ENCODE measurements at places on chromosomes 7 and 10.
A peak's percentile ranks its signal among the peaks of the same experiment; 100 is the strongest.

- DNase-seq = no peak
Measured at GRCh38 chr10:10967581-10968256, 50.0 kb upstream of the CELF2 start.

- no peak for DNase-seq
Measured at GRCh38 chr7:74023092-74023536, 4.9 kb upstream of the ELN start.

DNA sequence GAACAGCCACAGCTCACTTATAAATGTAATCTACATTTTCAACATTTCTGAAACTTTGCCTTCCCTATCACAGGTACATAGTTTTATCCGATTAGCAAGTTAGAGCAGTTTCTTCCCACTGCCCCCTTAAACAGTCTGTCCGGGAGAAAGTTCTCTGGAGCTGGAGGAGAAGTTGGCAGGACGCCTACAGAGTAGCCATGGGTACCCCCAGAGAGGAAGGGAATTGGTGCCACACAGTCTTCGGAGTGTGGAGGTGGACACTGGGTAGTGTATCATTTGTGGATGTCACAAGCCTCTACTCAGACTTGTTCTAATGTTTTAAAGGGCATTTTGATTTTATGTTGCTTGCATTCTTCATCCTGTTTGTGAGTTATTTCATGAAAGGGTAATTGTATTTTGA lies 39.0 kb downstream of the TAF3 start:
- no peak for DNase-seq

- no peak for DNase-seq
Measured at GRCh38 chr10:125024497-125025234, 82.7 kb downstream of the ZRANB1 start.

DNA sequence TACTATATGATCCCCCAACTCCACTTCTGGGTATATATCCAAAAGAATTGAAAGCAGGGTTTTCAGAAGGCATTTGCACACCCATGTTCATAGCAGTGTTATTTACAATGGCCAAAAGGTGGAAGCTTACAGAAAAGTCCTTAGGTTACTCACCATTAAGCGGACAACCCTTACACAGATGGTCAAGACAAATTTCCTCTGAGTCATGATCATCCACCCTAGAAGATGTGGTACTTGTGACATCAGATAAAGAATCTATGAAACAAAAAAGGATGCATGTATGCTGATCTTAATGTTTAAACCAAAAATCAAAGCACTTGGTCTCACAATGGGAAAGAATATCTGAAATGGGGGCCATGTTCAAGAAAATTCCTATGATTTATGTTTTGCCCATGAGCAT lies 31.1 kb downstream of the ZC3HAV1 start:
- no peak for DNase-seq

- no peak for DNase-seq
Measured at GRCh38 chr7:27097686-27098577, 2.1 kb upstream of the HOXA1 start.

GRCh38 chr7:23369695-23370404 lies 70.7 kb downstream of the MALSU1 start:
- DNase-seq = peak; percentile 27

- DNase-seq = no peak
Measured at GRCh38 chr10:33609546-33609945, 275.1 kb upstream of the NRP1 start.

DNA sequence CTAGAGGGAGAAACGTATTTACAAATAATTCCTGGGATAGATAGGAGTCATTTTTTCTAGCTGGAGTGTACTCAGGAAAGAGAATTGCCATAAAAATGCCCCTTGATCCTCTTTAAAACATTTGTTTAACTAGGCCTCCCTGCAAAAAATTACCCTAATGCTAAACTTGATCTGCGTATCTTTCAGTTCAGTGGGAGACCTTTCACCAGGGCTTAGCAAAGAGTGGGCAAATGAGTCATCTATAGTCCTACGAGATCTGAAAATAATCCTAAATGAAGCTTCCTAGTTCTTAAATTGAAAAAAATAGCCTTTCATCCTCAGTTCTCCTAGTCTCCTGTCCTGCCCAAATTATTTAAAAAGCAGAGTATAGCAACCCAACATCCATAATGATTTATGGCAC lies 198.6 kb upstream of the FRMD4A start:
- no peak for DNase-seq

DNA sequence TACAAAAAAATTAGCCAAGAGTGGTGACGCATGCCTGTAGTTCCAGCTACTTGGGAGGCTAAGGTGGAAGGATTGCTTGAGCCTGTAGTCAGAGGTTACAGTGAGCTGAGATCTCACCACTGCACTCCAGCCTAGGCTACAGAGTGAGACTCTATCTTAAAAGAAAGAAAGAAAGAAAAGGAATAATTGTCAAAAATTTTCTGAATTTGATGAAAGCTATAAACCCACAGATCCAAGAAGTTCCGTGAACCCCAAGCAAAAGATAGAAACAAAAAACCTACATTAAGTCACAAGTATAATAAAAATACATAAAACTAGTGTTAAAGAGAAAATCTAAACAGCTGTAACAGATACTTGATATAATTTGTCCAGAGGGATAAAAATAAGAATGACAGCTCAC lies 60.1 kb upstream of the KMT2C start:
- DNase-seq = no peak

DNA sequence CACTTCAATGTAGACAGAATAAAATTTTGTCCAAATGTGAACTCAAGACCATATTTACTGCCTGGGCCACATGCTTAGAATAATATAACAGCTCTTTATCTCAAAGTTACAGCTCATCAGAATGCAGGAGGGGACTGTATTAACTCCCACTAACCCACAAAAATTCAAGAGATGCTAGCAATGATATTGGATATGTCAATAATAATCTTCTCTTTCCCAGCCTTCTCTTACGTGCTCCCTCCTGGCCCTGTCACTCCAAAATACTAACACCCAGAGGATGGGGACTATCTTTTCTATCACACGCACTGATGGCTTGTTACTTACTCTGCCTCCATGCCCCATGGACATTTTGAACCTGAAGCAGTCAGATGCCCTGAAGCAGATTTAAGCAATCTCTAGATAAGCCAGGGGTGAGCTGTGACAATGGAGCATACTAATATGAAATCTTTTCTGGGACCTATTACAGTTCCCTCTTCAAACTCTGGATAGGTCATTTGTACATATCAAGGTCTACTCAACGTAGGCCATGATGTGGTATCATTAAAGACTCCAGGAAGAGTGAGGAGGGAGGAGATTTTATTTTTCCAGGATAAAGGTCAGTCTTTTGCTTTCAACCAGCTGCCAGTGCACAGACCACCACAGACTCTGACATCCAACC lies 803.0 kb downstream of the GRM8 start:
- DNase-seq = no peak

DNA sequence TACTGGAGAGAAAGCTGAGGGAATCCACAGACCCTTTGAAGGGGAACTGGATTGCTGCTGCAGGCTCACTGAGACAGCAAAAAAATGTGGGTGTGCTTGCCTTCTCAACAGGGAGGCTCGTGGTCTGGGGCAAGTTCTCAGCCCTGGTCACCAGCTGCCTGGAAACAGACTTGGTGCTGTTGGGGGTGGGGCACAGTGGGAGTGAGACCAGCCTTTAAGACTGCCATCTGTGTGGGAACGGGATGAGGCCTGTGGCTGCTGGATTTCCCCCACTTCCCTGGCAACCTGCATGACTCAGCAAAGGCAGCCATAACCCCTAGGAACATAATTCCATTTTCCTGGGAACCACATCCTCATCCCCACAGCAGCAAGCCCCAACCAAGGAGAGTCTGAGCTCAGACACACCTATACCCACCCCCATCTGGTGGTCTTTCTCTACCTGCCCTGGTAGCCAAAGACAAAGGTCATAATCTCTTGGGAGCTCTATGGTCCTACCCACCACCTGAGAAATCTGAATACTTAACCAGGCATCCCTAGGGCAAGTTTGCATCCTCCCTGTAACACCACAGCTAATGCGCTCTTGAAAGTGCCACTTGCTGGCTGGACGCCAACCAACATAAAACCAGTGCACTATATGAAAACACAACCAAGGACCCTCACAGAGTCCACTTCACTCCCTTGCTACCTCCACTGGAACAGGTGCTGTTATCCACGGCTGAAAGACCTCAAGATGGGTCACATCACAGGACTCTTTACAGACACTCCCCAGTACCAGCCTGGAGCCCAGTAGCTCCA lies 45.0 kb upstream of the TFEC start:
- DNase-seq = no peak

- no peak for DNase-seq
Measured at GRCh38 chr10:80277567-80278250, 11.7 kb downstream of the MAT1A start.

DNA sequence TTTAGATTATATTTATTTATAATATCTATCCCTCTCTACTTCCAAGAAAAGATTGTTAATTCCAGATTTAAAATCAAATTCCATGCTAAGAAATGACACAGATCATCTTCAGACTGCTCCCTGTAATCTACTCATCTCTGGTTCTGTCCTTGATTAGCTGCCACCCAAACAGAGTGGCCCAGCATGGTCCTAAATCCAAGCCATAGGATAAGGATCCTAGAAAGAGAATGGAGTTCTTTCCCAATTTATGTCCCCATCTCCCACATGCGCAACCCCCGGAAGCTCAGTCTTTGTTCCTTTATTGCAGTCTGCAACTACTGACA lies 23.4 kb upstream of the HDAC9 start:
- no peak for DNase-seq

DNA sequence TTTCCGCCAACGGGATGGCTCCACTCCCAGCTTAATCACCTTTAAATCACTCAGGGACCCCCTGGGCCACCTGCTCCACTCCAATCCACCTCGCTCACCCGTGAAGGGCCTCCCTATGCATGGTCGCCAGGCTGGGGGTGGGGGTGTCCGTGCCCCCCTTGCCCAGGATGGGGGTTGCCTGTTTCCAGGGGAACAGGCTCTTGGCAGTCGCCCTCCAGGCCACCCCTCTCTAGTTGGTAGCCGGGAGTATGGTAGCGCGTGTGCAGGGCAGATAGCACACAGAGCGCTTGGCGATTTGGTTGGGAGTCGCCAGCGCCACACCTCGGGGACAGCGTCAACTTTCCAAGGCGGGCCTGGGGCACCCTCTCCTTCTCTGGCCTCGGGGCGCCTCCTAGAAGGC lies 134.9 kb upstream of the ZNF92 start:
- DNase-seq = no peak

GRCh38 chr10:98418665-98419468 lies 3.9 kb upstream of the PYROXD2 start:
- DNase-seq = no peak

GRCh38 chr7:25949736-25950487 lies 202.1 kb upstream of the NFE2L3 start:
- peak; percentile 47 for DNase-seq

DNA sequence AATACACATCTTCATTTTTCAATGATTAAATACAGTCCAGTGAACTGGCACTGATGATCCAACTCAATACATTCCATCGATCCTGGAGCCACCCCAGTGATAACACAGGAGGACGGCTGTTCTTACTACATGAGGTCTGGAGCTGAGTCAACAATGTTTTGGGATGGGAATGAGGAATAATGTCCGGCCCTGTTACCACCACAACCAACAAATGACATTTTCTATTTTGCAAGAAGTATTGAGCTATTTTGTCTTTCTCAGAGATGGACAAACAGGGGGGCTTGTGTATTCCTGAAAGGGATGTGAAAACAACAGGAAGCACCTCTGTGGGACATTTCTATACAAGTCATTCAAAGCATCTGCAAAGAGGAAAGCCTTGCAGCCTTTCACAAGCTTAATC lies 249.2 kb downstream of the PARD3 start:
- no peak for DNase-seq

- DNase-seq = no peak
Measured at GRCh38 chr10:659688-660141, 29.8 kb downstream of the DIP2C start.

DNA sequence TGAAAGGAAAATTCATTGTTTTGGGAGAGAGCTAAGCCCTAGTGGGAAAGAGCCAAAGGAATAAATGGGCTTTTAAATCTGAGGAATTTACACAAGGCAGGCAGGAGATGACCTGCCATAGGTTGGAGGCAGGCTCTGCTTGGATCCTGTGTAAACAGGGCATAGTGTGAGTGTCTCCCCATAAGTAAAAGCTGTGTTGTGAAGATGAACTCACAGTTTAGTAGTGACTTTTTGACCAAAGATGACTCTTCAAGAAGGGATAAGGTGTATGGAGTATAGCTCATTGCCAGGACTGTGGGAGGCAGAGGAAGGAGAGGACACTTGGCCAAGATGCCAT lies 63.2 kb downstream of the KAT6B start:
- DNase-seq = no peak

DNA sequence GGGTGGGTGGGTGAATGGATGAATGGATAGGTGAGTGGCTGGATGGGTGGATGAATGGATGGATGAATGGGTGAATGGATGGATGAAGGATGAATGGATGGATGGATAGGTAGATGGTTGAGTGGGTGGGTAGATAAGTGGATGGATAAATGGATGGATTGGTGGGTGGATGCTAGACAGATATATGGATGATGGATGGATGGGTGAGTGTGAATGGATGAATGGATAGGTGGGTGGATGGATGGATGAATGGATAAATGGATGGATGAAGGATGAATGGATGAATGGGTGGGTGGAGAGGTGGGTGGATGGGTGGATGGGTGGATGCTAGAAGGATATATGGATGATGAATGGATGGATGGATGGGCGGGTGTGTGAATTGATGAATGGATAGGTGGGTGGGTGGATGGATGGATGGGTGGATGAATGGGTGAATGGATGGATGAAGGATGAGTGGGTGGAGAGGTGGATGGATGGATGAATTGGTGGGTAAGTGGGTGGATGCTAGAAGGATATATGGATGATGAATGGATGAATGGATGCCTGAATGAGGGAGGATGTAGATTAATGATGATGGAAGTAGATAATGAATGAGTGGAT lies 20.4 kb downstream of the ELFN1 start:
- no peak for DNase-seq
